ENCODE measurements at places on chromosomes 11 and 22.

GRCh38 chr22:19453718-19454117 lies 6.2 kb upstream of the C22orf39 start:
- DNase-seq = no peak

GRCh38 chr11:9613830-9614762 lies 40.6 kb downstream of the WEE1 start:
- DNase-seq = peak; percentile 96

GRCh38 chr11:61071208-61071681 lies 31.0 kb upstream of the CD5 start:
- peak; percentile 75 for DNase-seq

DNA sequence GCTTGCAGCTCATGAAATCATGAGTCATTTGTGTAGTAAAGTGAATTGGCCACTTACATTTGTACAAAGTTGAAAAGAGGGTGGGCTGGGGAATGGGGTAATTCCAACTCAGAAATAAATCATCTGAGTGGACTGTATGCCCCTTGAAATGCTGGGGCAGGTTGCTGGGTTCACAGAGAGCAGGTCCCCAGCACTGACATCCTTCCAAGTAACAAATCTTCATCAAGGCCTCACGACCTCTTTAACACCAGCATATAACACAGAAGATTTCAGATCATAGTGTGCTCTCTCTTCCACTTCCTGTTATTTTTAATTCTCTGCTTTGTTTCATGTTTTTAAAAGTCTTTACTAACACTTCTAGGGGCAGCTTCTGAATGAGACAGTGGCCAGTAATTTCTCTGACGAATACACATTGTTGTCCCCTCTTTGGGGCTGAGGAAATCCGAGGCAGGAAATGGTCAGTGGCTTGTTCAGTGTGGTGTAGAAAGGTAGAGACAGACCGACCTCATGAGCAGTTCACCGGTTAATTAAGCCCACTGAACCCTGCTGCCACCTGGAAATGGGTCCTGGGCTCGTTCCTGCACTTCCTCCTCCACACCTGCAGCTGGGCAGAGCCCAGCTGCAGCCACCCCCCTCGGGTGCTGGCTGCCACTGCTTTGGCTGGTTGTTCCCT lies 127.7 kb downstream of the MAML2 start:
- peak; percentile 53 for DNase-seq

DNA sequence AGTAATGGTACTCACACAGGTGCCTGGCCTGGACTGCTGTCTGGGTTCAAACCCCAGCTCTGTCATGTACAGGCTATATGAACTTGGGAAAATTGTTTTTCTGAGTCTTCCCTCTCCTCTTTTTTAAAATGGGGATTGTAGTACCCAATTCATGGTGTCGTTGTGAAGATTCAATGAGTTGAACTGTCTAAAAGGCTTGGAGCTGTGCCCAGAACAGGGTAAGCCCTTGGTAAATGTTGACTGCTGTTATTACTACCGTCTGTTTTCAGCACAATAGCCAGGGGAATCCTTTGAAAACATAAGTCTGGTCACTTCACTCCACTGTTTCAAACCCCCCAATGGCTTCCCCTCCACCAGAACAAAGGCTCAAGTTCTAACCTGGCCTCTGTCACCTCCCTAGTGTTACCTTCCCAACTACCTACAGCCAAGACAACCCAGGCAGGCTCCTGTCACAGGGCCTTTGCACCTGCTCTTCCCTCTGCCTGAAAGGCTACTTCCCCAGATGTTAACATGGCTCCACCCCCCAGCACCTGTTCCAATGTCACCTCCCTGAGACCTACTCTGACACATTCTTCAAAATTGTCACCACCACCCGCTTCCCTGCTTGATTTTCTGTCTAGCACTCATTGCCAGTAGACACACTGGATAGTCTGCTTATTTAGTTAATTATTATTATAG lies 152.8 kb downstream of the CHST1 start:
- no peak for DNase-seq
